ENCODE measurements at places on chromosomes 1 and 21.

GRCh38 chr1:41006942-41007865, 14.3 kb downstream of the SLFNL1 start:
- no peak for DNase-seq

GRCh38 chr1:50934838-50935237, 25.2 kb downstream of the FAF1 start:
- DNase-seq = no peak

DNA sequence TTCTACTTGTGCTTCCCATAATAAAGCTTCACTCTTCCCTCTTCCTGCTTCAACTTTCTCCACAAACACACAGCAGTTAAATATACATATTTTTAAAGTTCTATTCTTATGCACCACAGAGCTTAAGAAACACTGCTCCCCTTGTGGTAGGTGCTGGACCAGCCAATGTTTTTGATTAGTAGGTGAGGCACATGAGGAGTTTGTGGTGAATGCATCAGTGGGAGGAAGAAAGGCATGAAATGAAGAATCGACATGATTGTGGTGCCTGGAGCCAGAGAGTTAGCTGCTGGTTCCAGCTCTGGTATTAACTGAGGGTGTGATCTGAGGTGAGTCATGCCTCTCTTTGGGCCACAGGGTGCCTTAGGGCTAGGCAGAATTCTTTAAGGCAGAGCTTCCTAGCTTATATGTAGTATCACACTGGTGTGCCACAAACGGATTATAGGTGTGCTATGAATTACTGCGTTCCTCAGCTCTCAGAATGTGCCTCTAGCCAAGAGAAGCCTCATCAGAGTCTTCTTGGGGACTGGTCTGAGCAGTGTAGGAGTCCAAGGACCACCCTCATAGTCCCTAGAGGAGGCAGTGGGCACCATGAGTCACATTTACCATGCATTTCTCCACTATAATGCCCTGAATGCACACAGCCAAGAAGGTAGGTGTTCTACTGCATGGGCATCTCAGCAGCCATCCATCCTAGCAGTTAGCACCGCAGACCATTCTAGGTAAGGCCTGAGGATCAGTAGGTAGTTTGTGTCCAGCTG, 97.4 kb upstream of the SGIP1 start:
- peak; percentile 14 for DNase-seq

GRCh38 chr1:93958726-93959100, 49.5 kb upstream of the GCLM start:
- no peak for DNase-seq

GRCh38 chr1:230276401-230276800, 149.7 kb downstream of the PGBD5 start:
- no peak for DNase-seq

- no peak for DNase-seq
Observed at GRCh38 chr21:39184050-39184980, 1.1 kb upstream of the PSMG1 start.

DNA sequence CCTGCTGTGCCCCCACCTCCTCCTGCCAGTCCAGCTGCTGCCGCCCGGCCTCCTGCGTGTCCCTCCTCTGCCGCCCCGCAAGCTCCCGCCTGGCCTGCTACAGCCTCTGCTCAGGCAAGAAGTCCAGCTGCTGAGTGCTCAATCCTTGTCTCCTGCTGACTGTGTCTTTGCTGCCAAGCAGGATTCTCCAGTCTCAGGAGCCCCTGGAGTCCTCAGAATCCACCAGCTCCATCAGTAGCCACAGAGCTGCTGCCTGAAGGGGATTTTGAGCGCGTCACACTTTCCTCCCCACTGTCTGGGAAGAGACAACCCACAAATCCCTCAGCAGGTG, 973 bp downstream of the KRTAP10-11 start:
- no peak for DNase-seq

DNA sequence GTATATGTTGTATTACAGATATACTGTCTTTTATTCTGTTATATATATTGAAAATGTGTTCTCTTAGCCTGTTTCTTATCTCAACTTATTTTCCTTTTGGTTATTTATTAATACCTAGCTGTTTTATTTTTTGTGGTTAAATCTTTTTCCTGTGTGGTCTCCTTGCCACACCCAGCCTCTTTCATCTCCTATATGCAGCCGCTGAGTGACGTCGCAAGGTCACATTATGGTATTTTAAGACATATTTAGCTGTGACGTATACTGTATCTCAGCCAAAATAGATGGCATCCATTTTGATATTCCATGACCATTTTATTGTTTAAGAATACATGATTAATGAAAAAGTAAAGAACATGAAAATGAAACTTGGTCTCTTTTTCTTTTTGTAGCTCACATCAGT, 29.1 kb downstream of the CENPF start:
- DNase-seq = no peak

GRCh38 chr1:167617153-167618147, 12.6 kb upstream of the RCSD1 start:
- DNase-seq = no peak

DNA sequence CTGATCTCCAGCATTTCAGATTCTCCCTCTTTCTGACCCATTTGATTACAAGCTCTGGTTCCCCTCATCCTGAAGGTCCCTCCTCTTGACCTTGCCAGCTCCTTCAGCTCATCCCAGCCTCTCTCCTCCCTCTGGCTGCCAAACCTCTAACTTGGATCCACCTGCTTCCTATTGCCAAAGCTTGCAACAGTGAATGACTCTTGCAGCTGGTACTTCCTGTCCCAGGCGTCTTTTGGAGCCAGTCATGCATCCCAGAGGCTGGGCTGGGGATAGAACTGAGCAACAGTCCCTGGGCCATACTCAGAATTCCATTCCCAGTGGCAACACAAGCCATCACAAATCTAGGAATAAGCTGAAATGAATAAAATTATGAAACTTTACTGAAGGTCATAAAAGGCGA, 27.7 kb upstream of the SPOCD1 start:
- no peak for DNase-seq

DNA sequence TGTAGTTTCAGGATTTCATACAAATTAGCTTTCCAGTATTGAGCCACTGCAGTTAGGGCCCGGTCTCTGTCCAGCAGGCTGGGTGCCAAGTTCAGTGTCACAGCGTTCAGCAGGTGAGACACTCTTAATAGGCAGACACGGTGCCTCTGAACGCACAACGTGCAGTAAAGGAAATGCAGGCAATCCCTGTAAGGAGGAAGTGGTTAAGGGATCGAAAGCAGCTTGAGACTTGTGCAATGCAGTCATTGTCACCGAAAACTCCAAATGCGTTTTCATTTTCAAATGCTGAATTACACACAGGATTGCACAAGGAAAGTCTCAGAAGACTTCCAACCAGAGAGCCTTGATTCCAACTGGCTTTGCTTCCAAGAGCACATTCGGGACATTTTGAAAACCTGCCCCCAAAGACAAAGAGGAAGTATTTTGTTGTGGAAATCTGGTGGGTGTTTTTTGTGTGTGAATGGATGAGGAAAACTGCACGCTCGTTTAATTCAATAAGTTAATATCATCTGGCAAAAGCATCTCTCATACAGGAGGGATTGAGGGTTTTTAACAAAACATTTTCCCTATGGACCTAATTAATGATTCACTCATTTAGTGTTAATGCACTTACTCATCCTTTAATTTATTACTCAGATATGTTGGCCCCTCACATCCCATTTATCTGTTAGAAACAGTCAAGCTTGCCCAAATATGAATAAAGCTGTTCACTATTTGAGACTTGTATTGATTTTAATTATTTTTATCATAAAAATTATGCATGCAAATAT, 61.6 kb downstream of the PTGS2 start:
- DNase-seq = peak; percentile 1

GRCh38 chr1:5708346-5709245, 283.6 kb downstream of the NPHP4 start:
- DNase-seq = no peak

- no peak for DNase-seq
Observed at GRCh38 chr1:11067716-11068599, 8.1 kb upstream of the SRM start.

GRCh38 chr1:29469457-29469856, 233.1 kb downstream of the PTPRU start:
- DNase-seq = no peak

DNA sequence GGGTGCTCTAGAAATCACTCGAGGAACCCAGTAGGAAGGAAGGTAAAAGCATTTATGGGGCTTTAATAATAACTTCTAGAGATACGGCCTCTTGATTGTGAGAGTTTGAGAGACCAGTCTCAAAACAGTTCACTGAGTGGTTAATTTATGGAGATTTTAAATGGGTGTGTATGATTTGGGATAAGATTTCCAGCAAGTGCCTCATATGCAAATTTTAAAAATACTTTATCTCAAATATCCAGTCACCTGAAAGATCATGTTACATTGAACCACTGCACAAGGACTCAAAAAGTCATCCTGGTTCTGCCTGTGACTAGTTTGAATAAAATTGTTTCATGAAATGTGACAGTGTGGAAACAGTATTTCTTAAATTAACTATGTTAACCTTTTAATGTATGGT, 64.5 kb downstream of the HUNK start:
- no peak for DNase-seq

GRCh38 chr1:101128846-101129245, 103.3 kb upstream of the DPH5 start:
- DNase-seq = no peak

DNA sequence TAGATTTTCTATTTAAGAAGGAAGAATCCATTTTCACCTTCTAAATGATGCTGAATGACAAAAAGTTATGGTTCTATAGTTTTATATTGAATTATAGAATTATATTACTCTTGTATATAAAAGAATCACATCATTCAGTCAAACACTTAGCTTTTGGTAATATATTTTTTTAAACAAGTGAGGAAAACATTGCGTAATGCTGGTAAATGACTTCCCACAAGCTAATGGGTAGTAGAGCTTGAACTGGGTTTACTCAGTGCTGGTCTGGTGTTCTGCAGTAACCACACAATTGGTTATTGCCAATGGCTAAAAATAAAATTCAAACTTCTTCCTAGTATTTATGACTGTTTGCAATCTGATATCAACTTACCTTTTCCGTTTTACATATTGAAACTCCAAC, 10.6 kb upstream of the GIPC2 start:
- DNase-seq = no peak

GRCh38 chr1:20291645-20292084, 990 bp downstream of the VWA5B1 start:
- DNase-seq = no peak

DNA sequence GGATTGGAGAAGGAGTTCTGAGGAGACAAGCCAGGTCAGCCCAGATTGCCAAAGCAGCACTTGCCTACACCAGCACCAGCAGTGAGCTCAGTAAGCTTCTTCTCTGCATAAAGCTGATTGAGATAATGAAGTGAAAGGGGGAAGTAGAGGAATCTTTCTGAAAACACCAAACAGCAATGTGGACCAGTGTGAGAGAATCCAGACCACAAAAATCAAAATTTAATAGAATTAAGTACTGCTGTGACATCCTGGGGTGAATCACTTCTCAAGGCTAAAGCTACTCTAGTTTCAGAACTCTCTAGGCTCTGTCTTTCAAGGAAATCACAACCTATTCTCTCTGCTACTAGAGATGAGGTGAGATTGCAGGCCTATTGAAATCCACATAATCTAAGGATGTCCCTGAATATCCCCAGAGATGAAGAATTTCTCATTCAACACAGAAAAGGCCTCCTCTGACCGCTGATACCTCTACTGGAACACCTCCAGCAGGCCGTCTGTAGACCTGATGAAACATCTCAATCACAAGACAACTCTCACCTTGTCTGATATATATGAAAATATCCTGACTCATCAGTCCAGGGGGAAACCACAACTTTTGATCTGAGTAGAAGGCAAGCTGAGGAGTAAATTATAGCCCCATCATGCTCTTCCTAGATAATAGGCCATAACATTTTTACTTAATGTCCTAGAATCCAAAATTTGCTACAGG, at the start of gene FCRL4:
FCRL4 (minus strand) TSS at position 127 of the 709 bp plus-strand sequence. CDS start 141 bp downstream, outside the sequence.
- no peak for DNase-seq

- DNase-seq = no peak
Observed at GRCh38 chr21:26686705-26687104, 113.6 kb upstream of the CYYR1 start.

DNA sequence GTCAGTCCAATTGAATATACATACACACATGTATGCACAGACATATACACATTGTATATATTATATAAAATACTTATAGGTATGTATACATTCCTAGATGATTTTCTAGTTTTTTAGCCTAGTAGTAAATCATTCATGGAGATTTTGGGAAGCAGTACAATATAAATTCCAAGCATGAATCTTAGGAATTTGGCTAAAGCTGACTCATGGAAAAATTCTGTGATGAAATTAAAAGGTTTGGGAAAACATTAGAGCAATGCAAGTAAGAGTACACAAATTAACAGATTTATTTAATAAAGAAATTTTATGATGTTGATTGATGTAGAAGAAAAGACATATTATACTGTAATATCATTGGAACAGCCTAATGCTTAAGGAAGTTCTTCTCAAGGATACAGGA, 43.7 kb upstream of the PTGFR start:
- no peak for DNase-seq

- no peak for DNase-seq
Observed at GRCh38 chr1:208189716-208190115, 54.5 kb downstream of the PLXNA2 start.

DNA sequence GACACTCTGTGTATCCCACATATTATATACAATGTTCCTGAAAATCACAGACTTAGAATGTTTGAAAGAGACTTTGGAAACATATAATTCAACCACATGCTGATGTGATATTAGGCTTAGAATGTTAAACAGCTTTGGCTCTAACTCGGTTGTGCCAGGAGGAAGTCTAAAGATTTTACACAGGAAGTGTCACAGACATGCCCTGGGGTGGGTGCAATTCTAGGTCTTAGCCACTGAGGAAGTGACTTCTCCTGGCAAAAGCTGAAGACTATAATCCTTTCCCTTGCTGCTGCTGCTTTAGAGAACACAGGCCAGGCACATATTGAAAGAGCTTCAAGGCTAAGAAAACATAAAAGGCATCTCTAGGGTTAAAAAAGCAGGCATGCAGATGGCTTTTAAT, 51.0 kb downstream of the RPL5 start:
- peak; percentile 20 for DNase-seq

DNA sequence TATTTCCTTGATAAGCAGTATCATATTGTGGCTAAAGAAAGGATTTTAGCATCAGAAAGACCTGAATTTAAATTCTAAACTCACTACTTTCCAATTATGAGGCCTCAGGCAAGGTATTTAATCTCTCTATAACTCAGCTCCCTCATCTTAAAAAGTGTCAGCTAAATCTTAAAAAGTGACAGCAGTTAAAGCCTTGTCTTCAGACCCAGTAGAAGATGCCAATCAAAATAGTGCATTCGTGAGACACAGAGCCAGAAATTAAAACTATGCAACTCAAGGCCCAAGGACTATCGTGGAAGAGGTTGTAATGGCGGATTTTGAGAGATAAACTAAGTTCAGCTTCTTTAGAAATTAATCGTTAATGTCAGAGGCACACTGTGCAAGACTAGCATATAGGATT, 677.5 kb upstream of the BRINP3 start:
- no peak for DNase-seq
